ENCODE measurements at places on chromosomes 12 and 14.

GRCh38 chr14:101108579-101109346 lies 205.2 kb upstream of the RTL1 start:
- DNase-seq, result no peak

GRCh38 chr12:106049105-106049504 lies 89.6 kb downstream of the NUAK1 start:
- DNase-seq, result no peak

- no peak for DNase-seq
Observed at GRCh38 chr12:117091758-117092510, 7.3 kb downstream of the TESC start.

DNA sequence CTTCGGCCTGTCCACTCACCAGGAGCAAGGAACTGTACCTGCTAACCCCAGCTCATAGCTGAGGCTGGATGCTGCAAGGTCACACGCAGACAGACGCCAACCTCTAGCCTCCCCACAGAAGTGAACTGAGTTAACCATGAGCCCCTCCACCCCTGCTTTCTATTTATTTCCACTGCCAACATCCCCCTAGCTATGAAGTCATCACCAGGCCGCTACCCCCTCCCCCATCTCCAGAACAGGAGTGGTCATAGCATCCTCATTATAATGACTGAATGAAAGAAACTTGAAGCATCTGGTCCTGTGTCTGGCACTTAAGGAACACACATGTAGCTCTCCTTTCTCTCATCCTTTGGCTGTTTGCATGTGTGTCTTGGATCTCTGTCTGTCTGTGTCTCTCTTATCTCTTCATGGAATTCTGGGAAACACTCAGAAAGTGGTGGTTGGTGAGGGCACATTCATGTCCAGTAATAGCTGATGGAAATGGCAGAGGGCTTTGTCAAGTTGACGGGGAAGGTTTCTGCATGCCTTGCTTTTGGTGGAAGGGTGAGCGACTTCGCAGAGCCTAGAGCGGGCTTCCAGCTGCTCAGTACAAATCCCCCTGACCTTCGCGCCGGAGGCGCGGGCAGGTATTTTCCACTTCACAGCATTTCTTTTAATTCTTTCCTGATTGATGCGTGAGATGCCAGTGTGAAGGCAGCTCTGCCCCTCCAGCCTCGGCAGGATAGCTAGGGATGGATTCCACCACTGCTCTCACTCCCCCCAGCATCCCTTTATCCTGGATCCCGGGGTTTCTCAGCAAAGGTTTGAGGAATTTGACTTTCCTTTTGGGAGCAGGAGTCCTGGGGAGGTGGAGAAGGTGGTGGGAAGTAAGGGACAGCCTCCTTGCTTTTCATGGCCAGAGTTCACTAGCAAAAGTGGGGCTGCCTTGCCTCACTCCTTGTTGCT lies 198.2 kb downstream of the CHST11 start:
- DNase-seq, result no peak

DNA sequence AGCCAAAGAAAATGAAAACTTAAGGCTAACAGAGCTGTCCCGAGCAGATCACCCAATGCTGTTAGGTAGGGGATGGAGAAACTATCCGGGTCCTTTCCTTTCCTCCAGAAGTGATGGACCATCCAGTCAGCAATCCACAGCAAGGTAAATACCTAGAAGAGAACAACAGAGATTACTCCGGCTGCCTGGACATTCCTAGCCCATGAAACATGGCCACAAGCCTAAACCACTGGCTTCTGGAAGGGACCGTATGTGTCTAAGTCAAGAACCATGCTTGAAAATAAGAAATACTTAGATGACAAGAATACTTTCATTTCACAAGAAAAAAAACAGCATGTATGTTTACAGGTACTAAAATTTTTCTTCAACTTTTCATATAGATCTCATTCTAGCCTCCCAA lies 152.9 kb downstream of the SLC41A2 start:
- DNase-seq, result peak; percentile 83

DNA sequence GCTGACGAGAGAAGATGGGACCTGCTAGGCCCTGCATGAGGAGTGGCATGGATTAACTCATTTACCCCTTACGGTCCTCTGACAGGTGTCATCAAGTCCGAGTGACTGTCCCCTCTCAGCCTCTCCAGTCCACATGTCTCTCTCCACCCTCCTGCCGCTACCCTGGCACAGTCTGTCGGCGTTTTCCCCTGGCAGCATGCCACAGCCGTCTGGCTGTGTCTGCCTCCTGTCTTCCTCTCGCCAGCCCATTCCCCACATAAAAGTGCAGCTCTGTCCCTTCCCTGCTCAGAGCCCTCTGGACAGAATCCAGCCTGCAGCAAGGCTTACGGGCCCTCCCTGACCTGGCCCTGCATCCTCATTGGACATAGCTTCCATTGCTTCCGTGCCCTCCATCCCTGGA lies 45.6 kb downstream of the UBE3B start:
- DNase-seq, result no peak

DNA sequence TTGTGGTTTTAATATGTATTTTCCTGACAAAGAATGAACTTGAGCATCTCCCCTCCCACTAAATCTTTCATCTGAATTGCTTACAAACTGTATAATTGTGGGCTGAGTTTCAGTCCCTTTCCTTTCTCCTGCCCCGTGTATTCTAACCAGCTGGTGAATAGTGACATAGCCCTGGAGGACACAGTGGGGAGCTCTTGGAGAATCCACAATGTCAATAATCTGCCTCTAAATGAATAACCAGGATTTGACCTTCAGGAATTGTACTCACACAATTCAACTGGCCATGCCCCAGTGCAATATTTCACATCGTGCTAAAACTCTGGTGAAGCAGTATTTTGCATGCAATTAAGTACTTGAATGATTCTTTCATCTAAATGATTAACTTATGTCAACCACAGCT lies 177.2 kb downstream of the C12orf42 start:
- no peak for DNase-seq

DNA sequence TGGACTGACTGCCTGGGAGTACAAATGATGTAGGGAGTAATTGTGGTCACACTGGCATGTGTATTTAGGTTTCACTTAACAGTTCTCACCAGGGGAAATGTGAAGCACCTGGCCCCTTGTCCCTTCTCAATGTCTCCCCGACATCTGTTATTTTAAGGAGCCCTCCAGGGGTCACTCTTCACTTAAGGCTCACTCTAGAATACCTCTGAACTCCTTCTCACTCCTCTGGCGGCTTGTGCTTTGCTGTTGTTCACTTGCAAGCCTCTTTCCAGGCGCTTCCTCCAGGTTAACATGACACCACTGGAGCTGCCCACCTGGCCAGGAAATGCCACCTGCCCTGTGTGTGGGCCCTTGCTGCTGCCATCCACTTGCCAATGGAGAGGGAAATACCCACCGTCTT lies 56.5 kb upstream of the GZMB start:
- no peak for DNase-seq

DNA sequence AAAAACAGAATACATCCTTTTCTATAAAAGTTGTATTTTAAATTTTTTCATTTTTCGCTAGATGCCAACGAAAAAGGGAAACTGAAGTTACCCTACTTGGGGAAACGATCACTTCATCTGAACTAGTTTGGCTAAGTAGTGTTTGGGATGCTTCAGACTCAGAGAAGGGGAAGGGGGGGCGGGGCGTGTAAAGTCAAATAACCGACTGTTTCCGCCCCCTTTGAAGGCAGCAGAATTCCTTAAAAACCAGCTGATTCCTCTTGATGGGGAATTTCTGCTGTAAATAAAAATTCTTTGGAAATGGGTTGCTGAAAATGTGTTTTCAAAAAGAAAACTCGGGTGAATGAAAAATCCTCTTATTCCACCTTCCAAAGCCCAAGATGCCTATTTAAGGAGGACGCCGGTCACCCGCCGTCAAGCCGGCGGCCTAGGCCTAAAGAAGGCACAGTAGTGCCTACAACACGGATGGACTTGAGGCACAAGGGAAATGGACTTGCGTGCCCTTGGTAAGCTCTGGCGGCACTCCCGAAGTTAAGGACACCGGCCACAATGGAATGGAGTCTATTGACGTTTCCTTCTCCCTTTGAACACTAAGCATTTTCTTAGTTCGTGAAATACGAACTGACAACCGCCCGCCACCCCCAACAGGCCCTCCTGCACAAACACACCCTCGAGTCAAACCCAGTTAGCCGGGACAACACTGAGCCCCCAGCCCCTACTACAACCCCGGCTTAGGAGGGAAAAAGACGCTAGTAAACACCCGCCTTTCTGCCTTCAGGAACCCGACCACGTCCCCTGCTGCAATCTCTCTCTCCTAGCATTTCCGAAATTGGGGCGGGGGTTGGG lies 1.9 kb downstream of the ATXN2 start:
- DNase-seq, result peak; percentile 80

- DNase-seq, result no peak
Observed at GRCh38 chr12:50240792-50241114, 42.6 kb downstream of the LIMA1 start.

DNA sequence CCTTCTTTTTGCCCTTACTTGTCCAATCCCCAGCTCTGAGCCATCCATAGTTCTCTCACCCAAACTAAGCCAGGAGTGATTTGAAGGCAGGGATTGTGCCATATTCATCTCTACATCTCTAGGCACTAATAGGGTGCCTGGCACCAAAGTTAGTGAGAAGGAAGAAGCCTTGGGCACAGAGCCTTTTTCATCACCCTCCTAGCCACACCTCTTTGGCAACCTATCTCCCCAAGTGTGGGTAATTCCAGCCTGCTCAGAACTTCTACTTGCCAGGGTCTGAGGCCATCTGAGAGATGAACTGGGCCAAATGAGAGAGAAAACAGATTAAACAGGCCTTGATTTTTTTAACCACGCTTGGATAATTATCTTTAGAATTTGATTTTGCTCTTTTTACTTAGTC lies 61.3 kb downstream of the PHLDA1 start:
- no peak for DNase-seq

DNA sequence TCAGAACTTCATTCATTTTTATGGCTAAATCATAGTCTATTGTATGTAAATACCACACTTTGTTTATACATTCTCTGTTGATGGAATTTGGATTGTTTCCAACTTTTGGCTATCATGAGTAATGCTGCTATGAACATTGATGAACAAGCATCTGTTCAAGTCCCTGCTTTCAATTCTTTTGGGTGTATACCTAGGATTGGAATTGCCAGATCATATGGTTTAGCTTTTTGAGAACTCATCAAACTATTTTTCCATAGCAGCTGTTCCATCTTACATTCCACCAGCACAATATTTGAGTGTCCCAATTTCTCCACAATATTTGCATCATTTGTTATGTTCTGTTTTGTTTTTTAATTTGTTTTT lies 52.3 kb upstream of the CCND2 start:
- DNase-seq, result peak; percentile 32

DNA sequence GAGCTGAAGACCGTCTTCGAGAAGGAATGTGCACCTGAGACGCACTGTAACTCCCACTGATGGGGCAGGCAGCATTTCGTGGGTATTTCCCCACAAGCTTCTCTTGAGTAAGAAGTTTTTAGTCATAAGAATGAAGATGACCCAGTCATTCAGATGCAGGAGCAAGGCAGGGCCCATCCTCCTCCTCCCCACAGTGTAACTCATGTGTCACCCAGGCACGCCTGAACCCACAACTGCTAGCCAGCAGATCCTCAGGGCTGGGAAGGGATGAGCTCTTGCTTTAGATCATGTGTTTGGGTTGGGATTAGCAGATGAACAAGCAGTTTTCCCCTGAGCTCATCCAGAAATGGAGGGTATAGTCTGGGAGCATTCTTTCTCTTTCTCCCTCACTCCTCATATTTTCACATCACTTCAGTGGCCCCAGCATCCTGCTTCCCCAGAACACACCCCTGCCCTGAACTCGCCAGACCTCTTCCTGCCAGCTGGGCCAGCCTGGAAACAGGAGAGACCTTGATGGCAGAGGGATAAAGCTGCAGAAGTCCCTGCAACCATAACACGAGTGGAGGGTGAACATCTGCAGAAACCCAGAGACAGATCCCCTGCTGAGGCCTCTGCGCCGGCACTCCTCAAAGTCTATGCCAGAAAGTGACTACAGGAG lies 73.3 kb downstream of the B4GALNT3 start:
- peak; percentile 86 for DNase-seq

DNA sequence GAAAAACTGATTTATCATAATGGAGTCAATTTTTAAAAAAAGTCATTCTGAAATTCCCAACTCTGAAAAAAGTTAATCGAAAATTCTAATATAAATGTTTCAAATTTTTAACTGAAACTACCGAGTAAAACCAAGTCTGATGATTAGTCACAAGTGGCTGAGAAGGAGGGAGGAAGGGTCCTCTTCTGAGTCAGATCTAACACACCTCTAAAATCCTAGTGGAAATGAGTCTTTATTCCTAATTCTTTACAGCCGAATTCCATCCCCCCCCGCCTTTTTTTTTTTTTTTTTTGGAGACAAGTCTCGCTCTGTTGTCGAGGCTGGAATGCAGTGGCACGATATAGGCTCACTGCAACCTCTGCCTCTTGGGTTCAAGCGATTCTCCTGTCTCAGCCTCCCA lies 37.9 kb downstream of the RAD9B start:
- DNase-seq, result peak; percentile 38

DNA sequence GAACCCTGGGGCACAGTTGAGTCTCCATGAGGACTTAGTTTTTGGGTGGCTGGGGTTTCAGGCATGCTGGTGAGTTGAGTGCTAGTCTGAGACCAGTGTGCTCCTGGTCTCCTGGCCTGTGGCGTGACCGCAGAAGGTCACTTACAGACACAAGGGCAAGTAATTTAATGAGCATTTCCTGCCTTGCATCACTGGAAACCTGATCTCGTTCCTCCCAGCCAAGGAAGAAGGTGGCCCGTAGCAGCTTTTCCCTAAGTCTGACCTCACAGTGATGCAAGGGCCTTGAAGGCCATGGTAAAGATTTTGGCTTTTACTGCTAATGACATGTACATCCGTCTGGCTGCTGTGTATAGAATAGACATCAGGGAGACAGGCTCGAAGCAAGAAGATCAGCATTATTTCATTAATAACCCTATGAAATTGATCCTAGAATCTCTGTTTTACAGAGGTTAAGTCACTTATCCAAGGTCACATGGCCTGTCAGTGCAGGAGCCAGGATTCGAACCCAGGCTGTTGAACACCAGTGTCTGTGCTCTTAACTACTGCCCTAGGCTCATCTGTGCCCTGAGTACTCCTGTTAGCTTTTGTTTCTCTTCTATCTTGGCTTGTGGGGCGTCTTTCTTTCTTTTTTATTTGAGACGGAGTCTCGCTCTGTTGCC lies 4.6 kb downstream of the TMEM120B start:
- DNase-seq, result peak; percentile 96

DNA sequence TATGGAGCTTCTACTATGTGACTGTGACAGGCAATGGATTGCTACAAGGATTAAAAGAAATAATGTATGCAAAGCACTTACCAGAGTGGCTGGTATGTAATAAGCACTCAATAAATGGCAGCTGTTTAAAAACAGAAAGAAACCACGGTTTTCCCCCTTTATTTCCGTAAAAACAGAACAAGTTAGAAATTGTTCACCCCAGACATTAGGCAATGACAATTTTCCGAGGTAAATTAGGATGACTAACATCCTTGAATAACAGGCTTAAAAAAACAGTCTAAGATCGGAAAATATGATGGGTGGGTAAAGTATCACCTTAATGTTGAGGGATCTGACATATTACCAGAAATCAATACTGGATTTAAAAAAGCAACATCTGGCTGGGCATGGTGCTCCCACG lies 20.9 kb upstream of the CNIH1 start:
- DNase-seq, result no peak

DNA sequence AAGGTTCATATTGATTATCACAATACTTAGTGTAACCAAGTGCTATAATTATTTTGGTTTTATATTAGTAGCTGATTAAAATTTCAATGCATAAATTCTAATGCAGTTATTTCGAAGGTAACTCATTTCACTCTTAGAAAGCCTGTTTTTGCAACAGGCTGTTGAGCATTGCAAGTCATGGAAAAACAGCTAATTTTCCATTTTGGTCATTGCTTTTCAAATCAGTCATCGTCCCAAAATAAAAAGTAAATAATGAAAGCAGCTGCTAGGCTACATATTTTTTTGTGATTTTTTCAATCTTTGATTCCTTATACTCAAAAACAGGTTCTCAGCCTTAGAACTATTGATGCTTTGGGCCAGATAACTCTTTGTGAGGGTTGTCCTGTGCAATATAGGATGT lies 22.9 kb downstream of the VEZT start:
- no peak for DNase-seq
